ENCODE measurements at places on chromosomes 4 and X. TPM values are rescaled to one million over a fixed set of nuclear protein-coding genes. Genes with fewer than 3 reads are reported as not detected.

Gene TLR6
- total RNA-seq: 0.26 TPM

Gene NR0B1
- total RNA-seq: 0.26 TPM

Gene PPP3CA
- 59.5 TPM for total RNA-seq

Gene PDZD4
- total RNA-seq: under 0.01 TPM

Gene CYLC1
- not detected for total RNA-seq

Gene TMPRSS11B
- total RNA-seq: 0.79 TPM
